Urinary bladder (tissue), 4 donors: ENCODE measurements at places on chromosomes 11 and 22. TPM values are rescaled to one million over a fixed set of nuclear protein-coding genes. Genes with fewer than 3 reads are reported as not detected.

Gene OR51E2
- 0.63 TPM for total RNA-seq

Gene KCNJ4
- total RNA-seq: not detected

- DNase-seq: peak; percentile 8
These were observed 29.8 kb downstream of the GVQW3 start for GRCh38 chr11:76410851-76411357.

DNA sequence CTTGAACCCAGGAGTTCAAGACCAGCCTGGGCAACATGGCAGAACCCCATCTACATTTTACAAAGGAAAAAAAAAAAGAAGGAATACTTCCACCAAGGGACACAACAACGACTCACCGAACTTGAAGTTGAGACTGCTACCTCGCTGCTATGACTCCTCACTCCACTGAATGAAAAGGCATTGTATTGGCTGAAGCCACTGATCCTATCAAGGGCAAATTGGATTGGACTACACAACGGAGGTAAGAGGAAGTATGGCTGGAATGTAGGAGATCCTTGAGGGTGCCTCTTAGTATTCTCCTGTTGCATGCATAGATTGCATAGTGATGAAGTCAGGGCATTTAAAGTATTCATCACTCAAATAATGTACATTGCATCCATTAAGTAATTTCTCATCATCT, 97.9 kb downstream of the CWF19L2 start:
- DNase-seq: no peak

DNA sequence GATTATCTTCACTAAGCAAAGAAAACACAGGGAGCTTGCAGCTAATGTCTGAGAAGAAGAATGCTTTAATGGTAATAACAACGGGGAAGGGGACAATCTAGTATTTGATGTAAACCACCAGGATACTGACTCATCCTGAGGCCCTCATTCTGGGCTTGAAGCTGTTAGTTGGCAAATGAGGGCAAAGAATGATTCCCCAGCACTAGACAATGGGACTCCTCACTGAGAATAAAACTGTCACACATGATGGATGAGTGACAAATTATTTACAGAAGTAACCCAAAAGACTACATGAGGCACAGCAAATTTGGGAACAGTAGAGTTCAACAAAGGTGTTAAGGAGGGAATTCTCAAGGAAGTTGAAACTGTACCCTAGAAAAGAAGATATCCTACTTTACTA, 76.3 kb downstream of the FAM168A start:
- DNase-seq: no peak

DNA sequence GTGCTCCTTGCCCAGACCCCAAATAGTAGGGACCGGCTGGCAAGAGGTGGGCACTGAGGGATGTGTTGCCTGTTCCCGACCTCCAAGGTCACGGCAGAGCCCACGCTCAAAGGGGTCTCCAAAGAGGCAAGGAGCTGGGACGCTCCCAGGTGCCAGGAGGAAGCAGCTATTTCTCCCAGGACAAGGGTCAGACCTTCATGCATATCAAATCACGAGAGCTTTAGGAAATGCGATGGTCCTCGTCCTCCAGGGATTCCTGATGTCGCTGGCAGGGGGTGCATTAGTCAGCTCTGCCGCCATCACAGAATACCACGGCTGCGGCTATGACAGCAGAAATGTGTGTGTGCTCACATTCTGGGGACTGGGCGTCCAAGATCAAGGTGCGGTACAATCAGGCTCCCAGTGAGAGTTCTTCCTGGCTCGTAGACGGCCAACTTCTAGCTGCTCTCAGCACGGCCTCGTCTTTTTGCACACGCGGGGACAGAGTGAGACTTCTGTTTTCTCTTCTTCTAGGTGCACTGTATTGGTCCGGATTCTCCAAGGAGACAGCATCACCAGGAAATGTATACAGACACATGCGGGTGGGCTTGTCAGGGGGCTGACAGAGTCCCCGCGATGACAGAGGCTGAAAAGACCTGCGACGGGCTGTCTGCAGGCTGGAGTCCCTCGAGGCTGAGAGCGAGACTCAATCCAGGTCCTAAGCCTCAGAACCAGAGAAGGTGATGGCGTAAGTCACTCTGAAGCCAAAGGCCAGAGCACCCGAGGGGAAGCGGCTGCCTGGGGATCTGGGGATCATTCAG, 81.6 kb downstream of the SHANK2 start:
- DNase-seq: no peak

GRCh38 chr11:20042811-20043341, 117.4 kb downstream of the DBX1 start:
- DNase-seq: no peak

- DNase-seq: no peak
These were observed 93.6 kb downstream of the MPPED1 start for GRCh38 chr22:43505423-43505822.

- DNase-seq: no peak
These were observed 2.8 kb downstream of the MYOD1 start for GRCh38 chr11:17722000-17722643.

DNA sequence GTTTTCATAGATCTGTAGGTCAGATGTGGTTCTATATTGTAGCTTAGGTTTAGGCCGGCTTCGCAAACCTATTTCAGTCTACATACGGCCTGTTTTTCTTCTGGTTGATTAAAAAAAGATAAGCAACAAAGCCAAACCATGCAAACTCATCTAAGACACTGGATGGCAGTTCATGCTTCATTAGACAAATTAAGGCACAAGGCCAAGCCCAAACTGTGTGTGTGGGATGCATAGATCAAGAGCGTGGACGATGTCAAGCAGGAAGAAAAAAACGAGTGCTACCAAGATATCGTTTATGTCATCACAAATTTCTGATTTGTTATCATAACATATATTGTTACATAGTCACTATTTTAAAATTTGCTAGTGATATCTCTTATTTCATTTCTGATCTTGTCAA, 357.6 kb upstream of the KIRREL3 start:
- DNase-seq: no peak
